ENCODE measurements at places on chromosomes 1 and 21.

DNA sequence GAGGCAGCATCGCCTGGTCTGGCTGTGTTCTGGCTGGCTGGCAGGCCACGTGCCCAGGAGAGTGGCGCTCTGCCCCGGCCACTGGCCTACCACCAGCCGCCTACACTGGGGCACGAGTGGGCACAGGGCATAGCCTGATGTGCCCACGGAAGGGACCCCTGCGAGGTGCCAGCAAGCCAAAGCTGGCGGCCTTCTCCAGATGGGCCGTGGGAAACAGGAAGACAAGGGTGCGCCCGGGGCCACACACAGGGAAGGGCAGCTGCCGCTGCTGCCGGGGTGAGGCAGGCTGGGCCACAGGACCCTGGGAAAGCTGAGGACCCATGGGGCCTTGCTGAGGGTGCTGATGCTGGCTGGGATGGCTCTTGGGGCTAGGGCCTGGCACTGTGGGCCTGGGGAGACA is 40.7 kb downstream of the SLC66A1 start:
- no peak for DNase-seq

DNA sequence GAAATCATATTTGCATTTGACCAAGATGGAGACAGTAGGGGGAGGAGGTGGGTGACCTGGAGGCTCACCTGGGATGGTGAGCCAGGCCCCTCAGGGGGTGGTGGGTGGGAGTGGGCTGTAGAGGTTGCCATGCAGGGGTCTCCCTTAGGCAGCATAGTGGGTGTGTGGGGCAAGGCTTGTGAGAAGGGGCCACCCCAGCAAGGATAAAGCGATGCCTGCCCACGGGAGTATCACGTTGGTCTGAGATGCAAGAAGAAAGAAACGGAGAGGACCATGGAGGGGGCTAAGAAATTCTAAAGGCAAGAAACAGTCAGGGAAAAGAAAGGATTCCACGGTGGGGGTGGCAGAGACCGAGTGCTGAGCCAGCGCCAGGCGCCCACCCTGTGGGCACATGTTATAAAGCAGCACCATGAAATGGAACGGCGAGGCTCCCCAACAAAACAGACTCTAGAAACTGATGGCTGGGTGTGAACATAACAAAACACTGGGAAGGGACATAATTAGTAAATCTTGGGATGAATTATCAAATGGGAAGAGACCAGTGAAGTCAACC is 11.7 kb upstream of the C2CD2 start:
- no peak for DNase-seq

GRCh38 chr1:170694172-170694926 is 30.4 kb downstream of the PRRX1 start:
- peak; percentile 35 for DNase-seq

DNA sequence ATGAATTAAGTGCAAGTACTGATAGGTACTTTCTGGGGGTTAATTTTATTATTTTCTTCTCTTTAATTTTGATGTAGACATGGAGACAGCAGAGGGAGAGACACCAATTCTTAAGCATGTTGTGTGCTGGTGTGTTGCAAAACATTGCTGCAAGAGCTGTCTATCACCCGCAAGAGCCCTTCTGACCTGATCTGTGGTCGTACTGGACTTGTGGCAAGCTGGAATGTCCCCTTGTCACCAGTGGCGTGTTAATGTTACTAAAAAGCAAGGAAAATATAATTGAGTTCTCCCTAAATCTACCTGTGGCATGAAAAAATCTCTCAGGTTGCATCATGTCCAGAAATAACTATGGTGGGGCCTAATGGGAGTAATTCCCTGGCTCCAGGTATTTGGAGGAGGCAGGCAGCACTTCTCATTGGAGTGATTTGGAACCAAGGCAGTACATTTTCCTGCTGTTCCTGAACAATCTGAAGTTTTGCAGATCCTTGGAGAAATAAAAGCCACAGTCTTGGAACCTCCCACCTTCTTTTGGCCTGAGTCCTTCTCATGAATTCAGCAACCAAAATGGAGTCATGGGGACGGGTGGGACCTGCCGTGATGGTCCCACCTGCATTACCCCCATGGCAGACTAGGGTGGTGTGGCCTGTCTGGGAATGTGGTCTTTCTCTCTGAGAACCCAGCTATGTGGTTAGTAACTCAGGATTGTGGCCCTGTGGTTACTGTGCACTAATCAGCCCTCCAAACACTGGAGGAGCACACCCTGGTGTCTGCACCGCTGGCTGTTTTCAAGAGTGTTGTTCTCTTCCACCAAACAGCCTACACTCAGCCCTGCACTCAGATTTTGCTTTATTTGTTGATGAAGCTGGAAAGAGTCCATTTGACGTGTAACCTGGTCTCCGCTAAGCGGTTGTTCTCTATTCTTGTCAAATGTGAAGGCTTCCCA is 57.4 kb downstream of the GALNT2 start:
- no peak for DNase-seq

GRCh38 chr21:19489930-19490329 is 1086.3 kb upstream of the TMPRSS15 start:
- DNase-seq = no peak

DNA sequence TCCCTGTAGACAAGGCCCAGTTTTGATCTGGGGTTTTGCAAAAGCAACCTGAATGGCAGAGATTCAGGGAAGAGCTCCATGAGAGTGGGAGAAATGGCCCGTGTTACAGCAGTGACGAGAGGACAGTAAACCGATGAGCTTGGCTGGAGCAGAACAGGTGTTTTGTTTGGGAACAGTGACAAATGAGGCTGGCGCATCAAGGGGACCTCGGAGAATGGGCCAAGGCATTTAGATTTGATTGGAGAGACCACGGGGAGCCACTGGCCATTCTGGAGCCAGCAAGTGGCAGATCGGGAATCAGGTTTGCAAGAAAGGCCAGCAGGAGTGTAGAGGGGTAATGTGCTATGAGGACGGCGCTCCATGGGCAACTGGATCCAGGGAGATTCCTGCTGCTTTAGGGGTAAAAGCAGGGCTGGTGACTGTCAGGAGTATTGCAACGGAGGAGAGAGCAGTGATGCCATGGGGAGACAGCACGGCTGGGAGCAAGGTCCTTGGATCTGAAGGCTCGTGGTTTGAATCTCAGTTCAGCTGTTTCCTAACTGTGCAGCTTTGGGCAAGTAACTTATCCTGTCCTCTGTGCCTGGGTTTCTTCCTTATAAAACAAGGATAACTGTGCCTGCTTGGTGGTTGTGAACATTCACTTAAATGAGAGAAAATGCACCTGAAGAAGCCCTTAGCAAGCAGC is 9.9 kb upstream of the KLHDC7A start:
- peak; percentile 32 for DNase-seq

GRCh38 chr21:44304877-44305293 is 5.0 kb downstream of the PFKL start:
- DNase-seq = peak; percentile 82

- no peak for DNase-seq
These were observed 39.4 kb downstream of the OR10Z1 start for GRCh38 chr1:158644449-158644848.

DNA sequence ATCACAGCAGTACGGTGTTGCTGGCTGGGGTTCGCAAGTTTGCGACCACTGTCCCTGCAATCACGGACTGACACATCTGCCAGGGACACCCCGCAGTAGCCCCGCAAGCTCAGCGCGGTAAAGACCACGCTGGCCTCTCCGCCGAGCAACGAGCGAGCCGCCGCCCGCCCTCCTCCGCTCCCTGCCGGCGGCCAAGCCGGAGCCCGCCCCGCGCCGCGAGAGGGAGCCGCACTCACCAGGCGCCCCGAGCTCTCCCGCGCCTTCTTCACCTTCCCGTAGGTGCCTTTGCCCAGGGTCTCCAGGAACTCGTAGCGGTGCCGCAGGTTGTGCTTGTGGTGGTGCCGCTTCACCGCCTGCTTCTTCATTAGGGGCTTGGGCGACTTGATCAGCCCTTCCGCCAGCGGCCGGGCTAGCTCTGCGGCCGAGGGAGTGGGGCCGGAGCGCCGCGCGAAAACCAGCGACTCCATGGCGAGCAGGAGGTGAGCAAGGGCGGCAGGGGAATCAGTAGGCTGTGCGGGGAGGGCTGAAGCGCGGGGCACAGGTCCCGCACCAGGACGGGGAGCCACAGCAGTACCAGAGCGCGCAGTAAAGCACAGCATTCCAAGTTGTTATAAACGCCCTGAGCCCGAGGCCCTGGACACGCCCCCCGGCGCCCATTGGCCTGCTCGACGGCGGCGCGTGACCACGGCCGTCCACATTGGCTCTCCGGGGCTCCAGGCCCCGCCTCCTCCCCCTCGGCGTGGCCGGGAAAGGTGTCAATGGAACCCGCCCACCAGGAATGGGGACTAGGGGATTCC is at the start of gene NUAK2:
Gene NUAK2 (minus strand): TSS at position 584 of the 797 bp plus-strand sequence. CDS start 117 bp downstream, at position 467.
- DNase-seq = peak; percentile 89

- no peak for DNase-seq
These were observed 168.7 kb downstream of the RRAGC start for GRCh38 chr1:38690790-38691449.

GRCh38 chr1:230109895-230110667 is 43.0 kb downstream of the GALNT2 start:
- DNase-seq = peak; percentile 14

- no peak for DNase-seq
These were observed 2.2 kb upstream of the NBPF1 start for GRCh38 chr1:16615253-16616252.

DNA sequence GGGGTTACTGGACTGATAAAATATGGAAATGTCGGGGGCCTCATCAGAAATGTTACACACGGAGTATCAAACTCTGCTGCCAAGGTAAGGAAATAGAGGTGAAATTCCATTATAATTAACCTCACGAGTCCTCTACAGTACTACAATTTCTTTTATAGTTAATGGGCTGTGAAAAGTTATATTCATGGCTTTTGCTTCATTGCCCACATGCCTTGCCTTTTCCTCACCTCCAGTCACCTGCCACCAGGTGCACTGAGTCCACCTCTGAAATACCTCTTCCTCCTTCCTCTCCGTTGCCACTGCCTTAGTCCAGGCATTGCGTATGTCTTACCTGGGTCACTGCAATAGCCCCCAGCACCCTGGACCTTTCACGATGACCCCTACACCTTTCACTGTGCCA is 186.9 kb downstream of the VPS13D start:
- DNase-seq = no peak

GRCh38 chr1:65525266-65526048 is 105.0 kb downstream of the LEPR start:
- DNase-seq = peak; percentile 34

DNA sequence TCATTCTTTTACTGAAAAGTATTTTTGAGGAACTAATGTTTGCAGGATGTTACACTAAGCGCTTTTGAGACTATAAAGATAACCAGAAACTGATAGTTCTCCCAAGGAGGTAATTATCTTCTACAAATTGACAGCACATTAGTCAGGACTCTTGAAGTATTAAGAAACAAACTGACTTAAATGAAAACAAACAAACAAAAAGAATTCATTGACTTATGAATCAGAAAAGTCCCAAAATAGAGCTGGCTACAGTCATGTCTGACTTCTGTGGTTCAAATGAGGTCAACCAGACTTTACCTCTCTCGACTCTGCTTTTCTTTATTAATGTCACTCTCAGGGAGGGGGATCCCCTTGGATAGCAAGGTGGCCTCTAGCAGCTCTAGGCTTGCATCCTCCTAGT is 296.8 kb downstream of the TPR start:
- no peak for DNase-seq

DNA sequence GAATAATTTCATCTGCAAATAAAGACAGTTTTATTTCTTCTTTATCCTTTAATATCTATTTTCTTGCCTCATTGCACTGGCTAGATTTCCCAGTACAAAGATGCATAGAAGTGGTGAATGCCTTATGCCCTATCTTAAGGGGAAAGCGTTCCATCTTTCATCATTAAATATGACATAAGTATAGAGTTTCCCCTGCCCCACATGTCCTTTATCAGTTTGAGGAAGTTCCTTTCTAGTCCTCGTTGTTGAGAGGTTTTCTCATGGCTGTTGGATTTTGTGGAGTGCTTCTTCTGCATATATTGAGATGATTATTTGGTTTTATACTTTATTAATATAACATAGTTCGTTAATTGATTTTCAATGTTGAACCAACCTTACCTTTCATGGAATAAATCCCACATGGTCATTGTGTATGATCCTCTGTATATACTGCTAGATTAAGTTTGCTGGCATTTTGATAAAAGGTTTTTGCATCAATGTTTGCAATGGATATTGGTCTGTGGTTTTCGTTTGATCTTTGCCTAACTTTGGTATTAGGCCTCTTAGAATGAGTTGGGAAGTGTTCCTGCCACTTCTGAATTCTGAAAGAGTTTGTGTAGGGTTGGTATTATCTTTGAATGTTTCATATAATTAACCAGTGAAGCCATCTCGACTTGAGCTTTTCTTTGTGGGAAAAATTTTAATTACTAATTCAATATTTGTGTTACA is 15.6 kb downstream of the PRKACB start:
- no peak for DNase-seq

DNA sequence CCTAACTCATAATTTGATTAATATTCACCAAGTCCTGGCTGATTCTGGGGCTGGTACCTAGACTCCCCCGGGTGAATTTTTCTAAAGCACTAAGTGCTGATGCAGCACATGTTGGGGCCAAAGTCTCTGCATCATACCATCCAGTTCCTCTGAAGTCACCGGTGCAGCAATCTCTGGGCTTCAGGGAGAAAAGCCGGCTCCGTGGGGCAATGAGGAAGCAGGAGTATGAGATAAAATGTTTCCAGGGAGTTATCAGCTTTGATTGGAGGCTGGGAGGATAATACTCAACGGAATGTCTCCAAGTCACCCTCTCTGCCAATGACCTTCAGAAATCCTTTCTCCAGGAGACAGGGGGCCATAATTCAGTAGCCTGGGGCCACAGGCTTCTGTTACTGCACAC is 1.2 kb downstream of the FCAMR start:
- DNase-seq = no peak
